Stimulated activated CD8-positive, alpha-beta memory T cell treated with anti-CD3 and anti-CD28 coated beads, Interleukin-12 subunit alpha, Interleukin-12 subunit beta, amount 100 ng/mL, for 1 hour (primary cell): ENCODE measurements at places on chromosomes 2 and 18.

DNA sequence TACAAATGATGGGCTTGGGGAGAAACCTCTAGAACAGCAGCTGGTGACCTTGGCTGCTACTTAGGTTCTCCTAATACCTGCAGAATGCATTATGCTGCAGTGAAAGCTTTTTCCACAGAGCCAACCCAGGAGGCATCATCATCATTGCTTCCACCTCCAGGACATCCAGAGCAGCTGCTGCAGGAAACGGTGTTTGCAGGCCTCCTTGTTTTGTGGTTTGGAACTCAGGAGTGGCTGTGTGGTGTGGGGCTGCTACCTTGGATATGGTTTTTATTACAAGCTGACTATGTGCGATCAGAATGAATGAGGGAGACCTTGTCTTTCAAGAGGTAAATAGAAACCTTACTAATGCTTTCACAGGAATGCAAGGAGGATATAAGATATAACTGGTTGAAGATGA is 82.9 kb upstream of the MCFD2 start:
- DNase-seq = no peak

DNA sequence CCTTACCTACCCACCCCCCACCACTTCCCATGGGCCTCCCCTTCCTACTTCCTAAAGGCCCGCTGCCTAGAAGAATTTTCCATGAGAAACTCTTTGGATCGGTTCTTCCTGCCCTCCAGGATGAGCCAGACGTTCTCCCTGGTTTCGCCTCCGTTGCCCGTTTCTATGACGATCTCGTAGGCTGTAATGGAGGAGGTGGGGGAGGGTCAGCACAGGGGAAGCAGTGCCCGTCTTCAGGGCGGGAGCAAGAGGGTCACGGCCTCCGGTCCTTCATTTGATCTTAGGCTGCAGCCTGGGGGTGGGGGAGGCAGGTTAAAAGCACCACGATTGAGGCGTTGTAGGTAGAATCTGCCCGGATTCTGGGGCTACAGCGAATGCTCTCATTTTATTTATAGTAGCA is 172.0 kb downstream of the LOXHD1 start:
- no peak for DNase-seq

GRCh38 chr2:240205348-240205747 is 64.9 kb upstream of the OTOS start:
- no peak for DNase-seq

DNA sequence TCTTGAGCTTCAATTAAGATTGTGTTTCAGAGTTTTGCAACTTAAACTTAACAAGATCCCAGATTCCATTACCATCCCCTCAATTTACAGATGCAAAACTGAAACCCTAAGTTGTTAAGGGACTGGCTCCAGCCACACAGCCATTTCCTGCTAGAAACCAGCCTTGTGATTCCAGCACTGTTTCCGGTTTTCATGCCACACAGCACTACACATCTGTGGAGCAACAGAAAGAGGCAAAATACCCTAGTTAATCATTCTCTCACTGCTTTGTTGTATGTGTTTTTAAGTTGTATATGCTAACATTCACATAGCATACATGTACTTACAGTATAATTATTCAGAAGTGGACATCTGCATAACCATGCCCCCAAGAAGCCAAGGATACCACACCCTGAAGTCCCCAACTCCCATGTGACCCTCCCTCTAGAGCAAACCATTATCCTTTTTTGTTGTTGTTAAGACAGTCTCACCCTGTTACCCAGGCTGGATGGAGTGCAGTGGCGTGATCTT is 87.4 kb downstream of the MYO5B start:
- no peak for DNase-seq

DNA sequence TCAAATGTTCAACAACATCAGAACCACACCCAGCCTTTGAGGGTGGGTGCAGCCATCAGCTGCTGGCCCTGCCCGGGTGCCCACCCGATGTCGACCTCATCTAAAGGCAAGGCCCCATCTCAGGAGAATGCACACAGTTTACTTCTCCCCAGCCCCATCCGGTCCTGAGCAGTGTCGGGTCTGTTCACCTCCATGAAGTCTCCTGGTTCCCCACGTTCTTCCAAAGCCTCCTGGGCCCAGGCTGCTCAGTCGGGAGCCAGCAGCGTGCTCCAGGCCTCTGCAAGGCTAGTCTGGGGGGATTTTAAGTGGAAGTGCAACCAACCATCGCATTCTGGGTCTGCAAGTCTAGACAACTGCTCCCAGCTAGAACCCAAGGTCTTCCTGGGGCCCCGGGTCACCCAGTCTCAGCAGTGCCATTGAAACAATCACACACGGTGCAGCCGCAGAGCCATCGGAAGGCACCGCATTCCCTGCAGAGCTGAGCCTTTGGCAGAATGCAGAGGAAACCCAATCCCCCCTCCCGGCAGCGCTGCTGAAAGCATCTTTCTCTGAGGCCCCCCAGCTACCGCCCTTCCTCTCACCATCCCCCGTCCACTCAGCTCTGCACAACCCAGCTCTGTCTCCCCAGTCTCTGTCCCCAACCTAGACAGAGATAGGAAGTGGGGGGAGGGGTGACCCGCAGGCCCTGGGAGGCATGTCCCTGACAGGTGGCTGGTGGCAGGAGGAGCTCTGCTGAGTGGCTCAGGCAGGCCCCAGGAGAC is 8.5 kb downstream of the ESPNL start:
- DNase-seq = no peak

- no peak for DNase-seq
These were observed 31.9 kb downstream of the ACKR3 start for GRCh38 chr2:236601316-236602202.

DNA sequence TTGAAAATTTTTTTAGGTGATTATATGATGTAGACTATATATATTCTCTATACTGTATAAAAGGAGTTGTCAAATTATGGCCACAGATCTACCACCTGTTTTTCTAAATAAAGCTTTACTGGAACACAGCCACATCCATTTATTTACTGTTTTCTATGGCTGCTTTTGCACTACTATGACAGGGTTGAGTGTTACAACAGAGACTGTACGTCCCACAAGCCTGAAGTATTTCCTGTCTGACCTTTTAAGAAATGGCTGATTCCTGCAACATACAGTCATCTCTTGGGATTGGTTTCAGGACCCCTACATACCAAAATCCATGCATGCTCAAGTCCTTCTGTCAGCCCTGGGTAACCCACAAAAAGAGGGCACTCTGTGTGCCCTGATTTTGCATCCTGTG is 508.3 kb downstream of the TSN start:
- no peak for DNase-seq

DNA sequence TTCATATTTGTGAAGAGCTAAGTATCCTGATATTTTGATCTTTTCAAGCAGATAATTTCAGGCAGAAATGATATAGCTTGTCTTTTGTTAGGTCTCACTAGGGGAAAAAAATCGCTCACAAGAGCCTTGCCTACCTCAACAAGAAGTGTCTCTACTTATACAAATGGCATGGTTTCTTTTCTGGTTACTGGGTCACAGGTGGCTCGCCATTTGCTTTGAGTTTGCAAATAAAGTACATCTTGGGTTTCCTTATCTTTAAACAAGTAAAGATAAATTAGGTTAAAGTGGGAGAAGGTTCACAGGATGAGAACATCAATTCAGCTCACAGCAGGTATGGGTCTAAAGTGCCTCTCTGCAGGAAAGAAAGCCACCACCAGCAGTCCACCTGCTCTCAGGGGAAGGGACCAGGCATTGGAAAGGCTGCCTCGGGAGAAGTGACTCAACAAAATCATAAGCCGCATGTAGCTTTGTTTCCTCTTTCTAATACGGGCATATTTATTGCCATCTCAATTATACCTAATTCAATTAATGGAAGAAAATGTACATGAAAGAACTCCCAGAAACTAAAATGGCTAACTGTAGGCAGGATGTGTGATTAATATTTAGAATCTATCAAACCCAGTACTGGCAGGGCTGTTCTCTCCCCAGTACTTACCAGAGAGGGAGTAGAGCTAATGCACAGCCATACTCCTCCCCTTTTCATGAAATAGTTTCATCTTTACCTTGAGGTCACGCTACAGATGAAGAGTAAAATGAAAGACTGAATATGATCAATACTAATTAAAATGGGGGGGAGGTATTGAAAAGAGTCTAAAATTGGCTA is 28.3 kb downstream of the CDC42EP3 start:
- no peak for DNase-seq
